ENCODE measurements at places on chromosomes 6 and 20. TPM values are rescaled to one million over a fixed set of nuclear protein-coding genes. Genes with fewer than 3 reads are reported as not detected.

SLC22A16 gene
- 0.32 TPM for total RNA-seq

VSTM2L gene
- 17.7 TPM for total RNA-seq

FAM184A gene
- 2.4 TPM for total RNA-seq

ANKS1A gene
- 26.8 TPM for total RNA-seq

MOXD1 gene
- total RNA-seq: 3.1 TPM

C6orf163 gene
- total RNA-seq: 1.4 TPM

ARMC12 gene
- total RNA-seq: not detected

COL9A3 gene
- total RNA-seq: 5.5 TPM

FKBP1C gene
- total RNA-seq: 0.68 TPM

NTSR1 gene
- not detected for total RNA-seq

CTAGE9 gene
- not detected for total RNA-seq

OR2H2 gene
- not detected for total RNA-seq

DOK5 gene
- total RNA-seq: 3.0 TPM

EEF1A2 gene
- total RNA-seq: 1,274 TPM

CGA gene
- total RNA-seq: 0.49 TPM

OLIG3 gene
- total RNA-seq: not detected

KAT14 gene
- total RNA-seq: 10.7 TPM
